ENCODE measurements at places on chromosomes 3 and 15.
A peak's percentile ranks its signal among the peaks of the same experiment; 100 is the strongest.

DNA sequence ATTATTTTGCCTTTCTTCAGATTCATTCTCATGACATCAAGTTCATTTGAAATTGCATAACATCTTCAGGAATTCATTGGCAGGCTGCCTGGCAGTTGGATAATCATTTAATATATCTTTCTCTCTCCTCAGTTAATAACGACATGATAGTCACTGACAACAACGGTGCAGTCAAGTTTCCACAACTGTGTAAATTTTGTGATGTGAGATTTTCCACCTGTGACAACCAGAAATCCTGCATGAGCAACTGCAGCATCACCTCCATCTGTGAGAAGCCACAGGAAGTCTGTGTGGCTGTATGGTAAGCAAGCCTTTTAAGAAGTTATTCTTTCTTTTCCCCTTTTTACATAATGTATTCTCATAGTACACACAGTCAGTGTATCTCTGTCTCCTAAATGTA, 38.2 kb downstream of the TGFBR2 start:
- peak; percentile 81 for DNase-seq

GRCh38 chr3:108090049-108090700, 656 bp downstream of the CD47 start:
- peak; percentile 86 for DNase-seq

DNA sequence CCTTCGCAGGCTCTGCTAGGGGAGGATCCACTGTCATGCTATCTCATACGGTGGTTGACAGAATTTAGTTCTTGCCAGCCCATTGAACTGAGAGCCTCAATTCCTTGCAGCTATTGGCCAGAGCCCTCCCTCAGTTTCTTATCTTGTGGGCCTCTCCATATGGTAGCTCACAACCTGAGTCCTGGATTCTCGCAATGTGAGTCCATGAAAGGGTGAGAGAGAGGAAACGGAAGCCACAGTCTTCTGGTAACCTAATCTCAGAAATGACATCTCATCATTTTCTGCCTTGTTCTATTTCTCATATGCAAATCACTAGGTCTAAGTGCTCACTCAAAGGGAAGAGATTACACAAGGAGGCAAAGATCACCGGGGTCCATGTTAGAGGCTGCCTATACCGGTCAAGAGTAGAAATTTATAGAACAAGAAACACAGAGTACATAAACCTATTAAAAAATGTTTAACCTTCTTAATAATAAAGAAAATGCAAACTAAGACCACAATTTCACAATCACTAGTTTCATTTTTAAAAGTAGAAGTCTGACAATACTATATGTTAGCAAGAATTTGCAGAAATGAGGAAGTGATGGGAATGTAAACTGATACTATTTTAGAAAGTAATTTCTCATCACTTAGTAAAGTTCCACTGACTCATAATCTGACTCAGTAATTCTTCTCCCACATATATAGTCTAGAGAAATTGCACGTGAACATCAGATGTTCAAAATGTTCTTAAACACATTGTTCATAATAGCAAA, 378.4 kb upstream of the AGTR1 start:
- no peak for DNase-seq

GRCh38 chr3:88267441-88267840, 117.7 kb downstream of the C3orf38 start:
- no peak for DNase-seq

DNA sequence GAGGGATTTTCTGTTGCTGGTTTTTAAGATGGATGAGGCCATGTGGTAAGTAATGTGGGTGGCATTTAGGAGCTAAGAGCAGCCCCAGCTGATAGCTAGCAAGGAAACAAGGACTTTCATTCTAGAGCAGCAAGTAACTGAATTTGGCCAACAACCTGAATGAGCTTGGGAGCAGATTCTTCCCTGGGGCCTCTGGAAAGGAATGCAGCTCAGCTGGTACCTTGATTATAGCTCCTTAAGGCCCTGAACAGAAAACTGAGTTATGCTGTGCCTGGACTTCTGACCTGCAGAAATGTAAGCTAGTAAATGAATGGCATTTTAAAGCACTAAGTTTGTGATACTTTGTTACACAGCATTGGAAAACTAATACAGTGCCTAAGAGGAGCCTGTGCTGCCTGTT, 565.5 kb downstream of the PDCD6IP start:
- no peak for DNase-seq

DNA sequence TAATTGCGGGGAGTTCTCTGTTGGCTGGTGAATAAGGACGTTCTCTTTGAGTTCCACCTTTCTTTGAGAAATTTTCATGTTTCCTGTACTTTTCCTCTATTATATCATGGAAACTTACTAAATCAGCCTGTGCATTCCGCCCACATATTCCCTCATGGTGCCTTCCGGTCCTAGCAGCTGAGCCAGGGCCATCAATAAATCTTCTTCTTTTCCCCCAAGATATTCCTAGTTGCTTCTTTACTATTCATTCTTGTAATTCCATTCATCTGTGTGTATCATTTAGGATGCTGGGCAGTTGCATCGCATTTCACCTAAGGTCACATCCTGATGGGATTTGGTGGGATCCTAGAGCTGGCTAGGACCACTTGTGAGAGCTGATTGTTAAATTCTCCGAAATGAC, 139.2 kb downstream of the RBMS3 start:
- no peak for DNase-seq

DNA sequence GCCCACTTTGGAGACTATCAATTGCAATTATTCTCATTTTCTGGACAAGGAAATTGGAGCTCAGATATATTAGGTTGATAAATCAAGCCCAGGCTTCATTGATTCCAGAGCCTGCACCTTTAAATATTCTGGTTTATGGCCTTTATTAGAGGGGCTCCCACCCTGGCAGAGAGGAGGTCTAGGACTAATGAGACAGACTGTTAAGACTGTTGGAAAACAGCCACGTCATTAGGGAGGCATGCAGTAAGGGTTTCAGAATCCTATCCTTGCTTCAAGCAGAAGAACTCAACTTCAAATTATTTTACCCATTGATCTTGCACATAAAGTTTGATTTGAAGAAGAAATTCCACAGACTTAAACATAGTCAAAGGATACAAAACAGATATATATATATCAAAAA, 33.8 kb upstream of the KCNH8 start:
- no peak for DNase-seq

- no peak for DNase-seq
Observed at GRCh38 chr3:188257384-188258026, 103.5 kb downstream of the LPP start.

GRCh38 chr3:64382153-64382552, 156.9 kb upstream of the PRICKLE2 start:
- no peak for DNase-seq

GRCh38 chr3:128419311-128419710, 47.4 kb downstream of the DNAJB8 start:
- no peak for DNase-seq

DNA sequence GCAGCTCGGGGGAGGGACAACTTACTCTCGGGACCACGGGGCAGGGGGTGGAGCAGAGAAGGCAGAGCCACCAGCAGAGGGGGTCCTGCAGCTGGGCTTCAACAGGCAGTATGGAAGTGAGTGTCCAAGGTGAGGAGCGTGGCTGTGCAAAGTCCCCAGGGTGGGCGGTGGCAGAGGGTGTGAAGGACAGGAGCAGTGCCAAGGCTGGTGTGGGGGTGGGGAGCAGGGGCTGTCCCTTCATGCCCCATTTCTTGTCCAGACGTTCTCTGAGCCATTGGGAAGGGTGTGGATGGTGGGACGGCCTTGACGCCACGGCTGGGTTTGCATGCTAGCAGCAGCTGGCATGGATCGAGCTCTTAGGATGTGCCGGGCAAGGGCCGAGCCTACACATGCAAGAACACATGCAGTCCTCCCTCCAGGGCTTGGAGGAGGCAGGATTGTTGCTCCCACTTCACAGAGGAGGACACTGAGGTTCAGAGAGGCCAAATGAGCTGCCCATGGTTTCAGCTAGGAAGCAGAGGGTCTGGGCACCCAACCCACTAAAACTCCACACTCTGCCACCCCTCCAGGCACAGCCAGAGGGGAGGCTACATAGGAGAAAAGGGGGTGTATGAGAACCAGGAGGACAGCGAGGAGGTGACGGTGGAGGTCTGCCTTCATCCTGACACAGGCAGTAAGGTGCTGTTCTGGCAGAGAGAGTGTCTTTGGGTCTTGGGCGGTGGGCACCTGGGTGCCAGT, 93.6 kb downstream of the TBC1D2B start:
- no peak for DNase-seq

DNA sequence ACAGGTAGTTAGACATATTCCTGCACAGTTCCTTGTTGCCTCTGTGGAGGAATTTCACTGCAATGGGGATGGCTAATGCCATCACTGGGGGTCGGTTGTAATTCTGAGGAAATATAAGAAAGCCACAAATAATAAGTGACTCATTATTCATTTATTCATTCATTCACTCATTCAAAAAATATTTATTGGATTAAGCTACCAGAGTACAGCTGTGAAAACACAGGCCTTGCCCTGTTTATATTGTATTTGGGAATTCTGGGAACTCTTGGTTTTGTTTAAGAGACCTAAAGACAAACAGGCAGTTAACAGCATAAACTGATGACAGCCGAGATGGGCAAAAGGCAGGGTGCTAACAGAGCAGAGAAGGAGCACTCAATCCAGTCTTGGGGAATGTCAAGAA, 23.6 kb downstream of the PTX3 start:
- no peak for DNase-seq

DNA sequence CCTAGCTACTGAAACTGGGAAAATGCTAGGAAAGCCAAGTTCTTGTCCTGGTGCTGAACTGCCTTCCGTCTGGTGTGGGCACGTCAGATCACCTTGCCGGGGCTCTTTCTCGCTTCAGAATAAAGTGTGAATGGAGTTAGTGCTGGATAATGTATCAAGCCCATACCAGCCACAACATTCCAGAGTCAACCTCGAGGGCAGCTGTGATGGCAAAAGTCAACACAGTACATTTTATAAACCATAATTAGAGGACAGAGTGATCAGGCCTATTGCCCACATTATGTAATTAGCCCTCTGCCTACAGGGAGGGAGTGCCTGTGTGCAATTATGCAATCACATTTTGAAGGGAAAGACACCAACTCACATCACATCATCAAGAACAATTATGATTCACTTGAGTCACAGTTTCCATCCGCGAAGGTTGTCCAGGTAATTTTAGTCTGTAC, 165.2 kb downstream of the RORA start:
- DNase-seq, result no peak

GRCh38 chr3:142987080-142987700, 14.2 kb upstream of the U2SURP start:
- DNase-seq, result no peak
